Stimulated activated CD4-positive, alpha-beta T cell treated with anti-CD3 and anti-CD28 coated beads, Interleukin-2, amount 100 ng/mL, for 24 hours (primary cell): ENCODE measurements at places on chromosomes 12 and 14.

DNA sequence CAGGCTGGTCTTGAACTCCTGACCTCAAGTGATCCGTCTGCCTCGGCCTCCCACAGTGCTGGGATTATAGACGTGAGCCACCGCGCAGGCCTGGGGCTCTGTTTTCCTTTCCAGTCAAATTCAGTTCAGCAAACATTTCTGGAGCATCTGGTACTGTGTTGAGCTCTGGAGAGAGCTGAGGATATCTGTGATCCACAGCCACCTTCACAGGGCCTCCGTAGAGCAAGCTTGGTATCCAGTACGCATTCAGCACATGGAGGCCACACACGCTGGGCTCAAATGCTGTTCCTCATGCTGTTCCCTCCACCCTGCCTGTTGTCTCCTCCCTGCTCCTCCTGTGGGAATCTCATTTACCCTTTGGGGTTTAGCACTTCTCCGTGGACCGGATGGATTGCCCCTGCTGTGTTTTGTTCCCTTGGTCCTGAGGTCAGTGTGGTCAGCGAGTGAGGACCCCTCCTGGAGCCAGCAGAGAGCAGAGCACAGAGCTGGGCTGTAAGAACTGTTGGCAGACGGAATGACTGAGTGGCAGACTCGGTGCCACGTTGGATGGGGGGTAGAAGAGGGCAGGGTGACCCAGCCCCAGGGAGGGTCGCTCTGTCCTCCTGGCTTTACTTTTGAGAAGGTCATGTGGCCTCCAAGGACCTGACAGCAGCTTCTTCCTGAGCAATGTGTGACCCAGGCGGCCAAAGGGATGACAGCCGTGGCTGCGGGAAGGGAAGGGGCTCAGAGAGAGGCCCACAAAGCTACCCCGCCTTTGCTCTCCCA is 891 bp downstream of the RPS6KL1 start:
- no peak for DNase-seq

- DNase-seq, result no peak
Measured at GRCh38 chr12:76720068-76720467, 43.8 kb upstream of the ZDHHC17 start.

DNA sequence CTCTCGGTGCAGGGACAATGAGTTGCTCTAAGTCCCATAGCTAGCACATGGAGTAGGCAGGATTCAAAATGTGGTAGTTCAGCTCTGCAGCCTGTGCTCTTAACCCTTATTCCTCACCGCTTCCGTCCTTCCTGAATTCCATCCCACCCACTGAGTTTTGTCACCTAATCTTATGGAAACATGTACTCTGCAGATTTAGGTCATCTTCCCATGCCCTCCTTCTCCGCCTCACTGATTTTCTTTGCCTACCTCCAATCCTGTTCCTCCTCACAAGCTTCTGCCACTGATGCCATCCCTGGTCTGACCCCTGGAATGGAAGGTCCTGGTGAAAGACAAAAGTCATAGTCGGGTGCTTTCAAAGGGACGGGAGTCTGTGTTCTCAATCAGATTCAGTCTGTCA is 46.5 kb upstream of the ABCC9 start:
- DNase-seq, result no peak

GRCh38 chr12:4447151-4447550 is 1.5 kb upstream of the FGF6 start:
- no peak for DNase-seq
